ENCODE measurements at places on chromosomes 2 and 18.
A peak's percentile ranks its signal among the peaks of the same experiment; 100 is the strongest.

DNA sequence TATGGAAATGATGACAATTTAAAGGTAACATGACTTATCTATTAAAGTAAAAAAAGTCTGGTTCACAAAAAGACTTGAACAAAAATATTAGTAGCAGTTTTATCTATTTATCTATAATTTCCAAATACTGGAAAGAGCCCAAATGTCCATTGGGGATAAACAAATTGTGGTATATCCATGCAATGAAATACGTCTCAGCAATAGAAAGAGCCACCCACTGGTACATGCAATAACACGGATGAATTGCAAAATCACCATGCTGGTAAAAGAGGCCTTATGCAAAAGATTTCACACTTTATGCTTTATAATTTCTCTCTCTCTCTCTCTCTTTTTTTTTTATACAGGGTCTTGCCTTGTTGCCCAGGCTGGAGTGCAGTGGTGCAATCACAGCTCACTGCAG is 91.4 kb upstream of the ASAP2 start:
- no peak for DNase-seq

- DNase-seq, result no peak
Measured at GRCh38 chr2:37342591-37343220, 1.7 kb upstream of the QPCT start.

- no peak for DNase-seq
Measured at GRCh38 chr2:135662088-135662487, 79.6 kb upstream of the UBXN4 start.

- DNase-seq, result no peak
Measured at GRCh38 chr18:26225915-26226228, 373 bp upstream of the TAF4B start.

DNA sequence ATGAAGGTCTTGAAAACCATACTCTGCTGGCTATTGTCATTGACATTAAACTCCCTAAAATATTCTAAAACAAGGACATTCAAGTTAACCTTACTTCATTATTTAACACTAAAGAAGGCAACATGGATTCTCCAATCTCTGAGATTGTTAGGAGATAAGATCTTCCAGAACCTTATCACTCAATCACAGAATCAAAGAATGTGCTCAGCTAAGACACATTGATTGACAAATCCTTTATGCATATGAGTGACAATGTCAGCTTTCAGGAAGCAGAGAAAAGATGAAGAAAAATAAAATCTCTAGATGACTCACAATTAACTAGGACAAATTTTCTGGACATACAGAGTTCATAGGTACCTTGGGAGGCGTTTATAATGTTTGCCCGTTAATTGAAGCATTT is 787.2 kb downstream of the TSN start:
- DNase-seq, result no peak

DNA sequence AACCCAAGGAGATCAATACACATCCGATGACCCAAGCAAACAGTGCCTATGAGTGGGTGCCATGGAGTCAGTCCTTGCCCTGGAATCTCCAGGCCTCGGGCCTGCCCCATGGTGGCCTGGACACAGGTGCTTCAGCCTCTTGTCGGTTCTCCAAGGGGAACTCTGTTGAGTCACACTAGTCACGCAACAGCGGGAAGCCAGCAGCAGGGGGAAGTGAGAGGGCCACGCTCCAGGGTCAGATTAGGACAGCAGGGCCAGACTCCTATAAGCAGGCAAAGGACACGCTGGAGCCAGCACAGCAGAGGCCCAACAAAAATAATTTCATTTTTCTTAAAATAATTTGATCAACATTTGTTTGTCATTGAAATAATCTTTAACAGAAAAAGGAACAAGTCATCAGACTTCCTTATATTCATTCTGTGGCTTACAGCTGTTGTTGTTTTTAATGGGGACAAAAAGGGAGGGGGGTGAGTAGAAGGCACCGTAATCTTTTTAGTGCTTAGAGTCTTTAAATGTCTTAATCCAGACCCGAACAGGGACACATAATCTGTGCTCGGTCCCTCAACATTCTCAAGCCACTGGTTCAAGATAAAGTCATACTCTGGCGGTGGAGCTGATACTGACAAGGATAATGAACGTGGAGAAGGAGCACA is 16.4 kb upstream of the ARMC9 start:
- no peak for DNase-seq

DNA sequence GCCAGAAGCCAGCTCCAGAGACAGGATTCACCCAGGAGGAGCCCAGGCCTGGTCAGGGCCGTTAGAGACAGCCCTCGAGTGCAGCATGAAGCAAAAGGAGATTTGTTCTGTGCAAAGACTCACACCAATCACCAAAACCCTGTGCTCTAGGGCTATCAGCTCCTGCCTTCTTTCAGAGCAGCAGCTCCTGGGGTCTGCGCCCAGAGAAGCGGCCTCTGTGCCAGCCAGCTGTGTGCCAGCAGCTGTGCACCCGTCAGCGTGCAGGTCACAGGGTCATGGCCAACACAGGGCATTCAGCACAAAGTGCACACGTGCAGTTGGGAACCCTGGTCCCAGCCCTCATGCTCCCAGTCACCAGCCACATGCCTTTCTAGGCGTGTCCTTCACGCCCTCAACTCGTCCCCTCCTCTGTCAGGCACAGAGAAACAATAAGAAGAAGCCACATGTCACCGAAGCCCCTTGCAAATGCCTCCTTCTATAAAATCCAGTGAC is 49.3 kb downstream of the ZNF516 start:
- DNase-seq, result no peak

DNA sequence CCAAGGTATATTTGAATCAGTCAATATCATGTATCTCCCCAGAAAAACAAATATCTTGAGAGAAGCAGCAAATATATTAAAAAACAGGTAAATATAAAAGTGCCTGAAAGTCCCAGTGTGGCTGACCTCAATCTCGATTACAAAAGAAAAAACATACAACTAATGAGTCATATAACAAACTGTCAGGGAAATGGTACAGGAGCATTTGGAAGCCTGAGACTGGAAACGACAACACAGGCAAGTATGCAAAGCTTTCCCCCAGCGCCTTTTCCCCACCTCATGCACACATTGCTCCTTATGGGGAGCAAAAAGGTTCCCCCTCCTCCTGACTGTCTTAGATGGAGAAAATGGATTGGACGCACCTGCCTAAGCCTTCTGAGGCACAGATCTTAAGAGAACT is 230.7 kb downstream of the TMX3 start:
- DNase-seq, result no peak

GRCh38 chr2:48865704-48866103 is 110.2 kb upstream of the LHCGR start:
- DNase-seq, result no peak

GRCh38 chr2:226478109-226478809 is 321.4 kb downstream of the IRS1 start:
- DNase-seq, result no peak

- DNase-seq, result no peak
Measured at GRCh38 chr18:31093880-31094279, 8.3 kb downstream of the DSC2 start.

DNA sequence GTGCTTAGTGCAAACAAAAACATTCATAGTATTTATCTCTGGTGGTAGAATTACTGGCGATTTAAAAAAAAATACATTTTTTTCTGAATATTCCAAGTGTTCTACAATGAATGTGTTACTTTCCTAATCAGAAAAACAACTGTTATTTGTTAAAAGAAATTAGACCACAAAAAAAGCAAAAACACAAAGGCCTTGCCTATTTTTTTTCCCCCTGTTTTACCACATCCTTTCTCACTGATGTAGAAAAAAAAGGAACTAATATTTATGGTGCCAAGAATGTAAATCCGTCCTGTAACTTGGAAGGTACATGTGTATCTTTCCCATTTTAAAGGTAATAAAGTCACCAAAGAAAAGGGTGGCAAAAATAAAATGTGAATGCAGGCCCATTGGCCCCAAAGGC is 28.4 kb upstream of the MGAT4A start:
- DNase-seq, result no peak

- DNase-seq, result no peak
Measured at GRCh38 chr2:160387558-160388262, 105.9 kb downstream of the RBMS1 start.

DNA sequence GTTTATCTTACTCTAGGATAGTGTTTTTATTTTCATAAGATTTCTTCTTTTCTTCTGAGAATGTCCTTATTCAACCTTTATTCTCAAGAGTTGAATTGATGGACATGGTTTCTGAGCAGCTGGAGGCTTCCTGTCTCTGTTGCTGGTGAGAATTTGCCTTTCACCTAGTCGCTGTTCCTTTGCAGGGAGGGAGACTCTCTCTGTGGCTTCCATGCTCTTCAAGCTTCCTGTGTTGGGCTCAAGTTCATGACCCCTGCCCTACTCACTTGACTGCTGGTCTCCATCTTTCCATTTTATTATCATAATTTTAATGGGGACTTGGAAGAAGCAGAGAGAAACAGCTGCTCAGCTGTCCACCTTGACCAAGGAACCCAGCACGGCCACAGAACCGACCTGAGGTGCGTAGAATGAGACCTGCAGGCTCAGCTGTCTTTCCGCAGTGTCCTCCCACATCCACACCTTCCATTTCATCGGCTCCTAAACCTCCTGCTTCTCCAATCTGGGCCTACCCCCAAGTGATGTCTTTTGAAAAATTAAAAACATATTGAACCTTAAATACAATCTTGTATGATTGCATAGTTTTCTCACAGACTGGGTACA is 24.2 kb downstream of the TMEM18 start:
- no peak for DNase-seq

DNA sequence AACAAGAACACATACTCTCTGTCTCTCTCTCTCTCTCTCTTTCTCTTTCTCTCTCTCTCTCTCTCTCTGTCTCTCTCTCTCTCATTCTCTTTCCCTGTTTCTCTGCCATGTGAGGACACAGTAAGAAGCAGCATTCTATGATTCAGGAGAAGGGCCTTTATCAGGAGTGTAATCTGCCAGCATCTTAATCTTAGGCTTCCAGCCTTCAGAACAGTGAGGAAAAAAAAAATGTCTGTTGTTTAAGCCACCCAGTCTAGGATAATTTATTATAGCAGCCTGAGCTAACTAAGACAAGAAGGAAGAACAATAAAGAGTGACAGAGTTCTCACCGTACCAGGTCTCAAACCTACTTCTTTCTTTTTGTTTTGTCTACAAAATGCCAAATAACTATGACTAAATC is 399.4 kb downstream of the SOCS6 start:
- no peak for DNase-seq

GRCh38 chr2:37543999-37544557 is 127.4 kb downstream of the CDC42EP3 start:
- no peak for DNase-seq

- no peak for DNase-seq
Measured at GRCh38 chr18:52045946-52046675, 293.9 kb upstream of the DCC start.

- no peak for DNase-seq
Measured at GRCh38 chr2:100629309-100629708, 66.5 kb downstream of the PDCL3 start.

GRCh38 chr2:230665263-230665691 is 47.4 kb upstream of the CAB39 start:
- no peak for DNase-seq

- no peak for DNase-seq
Measured at GRCh38 chr2:195486987-195487644, 169.9 kb upstream of the SLC39A10 start.

- DNase-seq, result peak; percentile 99
Measured at GRCh38 chr2:170022692-170023091, 155.3 kb upstream of the MYO3B start.

- DNase-seq, result no peak
Measured at GRCh38 chr18:36772241-36772723, 56.5 kb downstream of the TPGS2 start.

- no peak for DNase-seq
Measured at GRCh38 chr2:167404627-167405284, 516.5 kb downstream of the XIRP2 start.

DNA sequence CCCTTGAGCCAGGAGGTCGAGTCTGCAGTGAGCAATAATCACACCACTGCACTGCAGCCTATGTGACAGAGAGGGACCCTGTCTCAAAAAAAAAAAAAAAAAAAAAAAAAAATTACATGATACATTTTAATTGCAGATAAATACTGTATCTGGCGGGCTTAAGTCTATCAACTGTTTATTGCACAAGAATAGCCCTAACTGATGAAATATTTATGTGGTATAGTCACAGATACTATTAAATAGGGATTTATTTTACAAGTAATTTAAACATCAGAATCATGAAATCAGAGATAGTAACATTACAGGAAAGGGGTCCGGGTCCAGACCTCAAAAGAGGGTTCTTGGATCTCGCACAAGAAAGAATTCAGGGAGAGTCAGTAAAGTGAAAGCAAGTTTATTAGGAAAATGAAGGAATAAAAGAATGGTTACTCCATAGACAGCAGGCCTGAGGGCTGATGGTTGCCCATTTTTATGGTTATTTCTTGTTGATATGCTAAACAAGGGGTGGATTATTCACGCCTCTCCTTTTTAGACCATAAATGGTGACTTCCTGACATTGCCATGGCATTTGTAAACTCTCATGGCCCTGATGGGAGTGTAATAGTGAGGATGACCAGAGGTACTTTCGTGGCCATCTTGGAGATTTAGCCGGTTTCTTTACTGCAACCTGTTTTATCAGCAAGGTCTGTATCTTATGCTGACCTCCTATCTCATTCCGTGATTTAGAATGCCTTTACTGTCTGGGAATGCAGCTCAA is 166.6 kb downstream of the PMAIP1 start:
- DNase-seq, result no peak

DNA sequence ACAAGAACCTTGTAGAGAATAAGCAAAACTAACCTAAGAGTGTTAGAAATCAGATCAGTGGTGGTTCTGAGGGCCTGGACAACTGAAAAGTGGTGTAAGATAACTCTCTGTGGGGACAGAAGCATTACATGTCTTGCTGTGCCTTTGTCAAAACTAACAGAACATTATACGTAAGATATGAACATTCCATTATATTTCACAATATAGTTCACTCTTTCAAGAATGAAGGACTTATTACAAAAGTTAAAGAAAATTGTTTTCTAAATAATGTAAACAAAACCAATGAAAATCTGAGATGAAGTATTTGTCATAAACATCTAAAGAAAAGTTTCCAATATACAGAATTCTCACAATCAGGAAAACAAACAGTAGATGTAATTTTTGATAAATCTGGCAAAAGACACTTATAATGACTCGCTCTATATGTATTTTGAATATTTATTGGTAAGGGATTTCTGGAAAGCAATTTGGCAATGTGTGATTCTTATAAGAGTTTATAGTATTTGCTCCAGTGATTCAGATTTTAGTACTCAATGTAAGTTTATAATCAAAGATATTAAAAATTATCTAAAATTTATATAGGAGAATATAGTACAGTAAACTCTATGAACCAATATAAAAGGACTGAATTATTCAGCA is 258.4 kb downstream of the CD226 start:
- no peak for DNase-seq

DNA sequence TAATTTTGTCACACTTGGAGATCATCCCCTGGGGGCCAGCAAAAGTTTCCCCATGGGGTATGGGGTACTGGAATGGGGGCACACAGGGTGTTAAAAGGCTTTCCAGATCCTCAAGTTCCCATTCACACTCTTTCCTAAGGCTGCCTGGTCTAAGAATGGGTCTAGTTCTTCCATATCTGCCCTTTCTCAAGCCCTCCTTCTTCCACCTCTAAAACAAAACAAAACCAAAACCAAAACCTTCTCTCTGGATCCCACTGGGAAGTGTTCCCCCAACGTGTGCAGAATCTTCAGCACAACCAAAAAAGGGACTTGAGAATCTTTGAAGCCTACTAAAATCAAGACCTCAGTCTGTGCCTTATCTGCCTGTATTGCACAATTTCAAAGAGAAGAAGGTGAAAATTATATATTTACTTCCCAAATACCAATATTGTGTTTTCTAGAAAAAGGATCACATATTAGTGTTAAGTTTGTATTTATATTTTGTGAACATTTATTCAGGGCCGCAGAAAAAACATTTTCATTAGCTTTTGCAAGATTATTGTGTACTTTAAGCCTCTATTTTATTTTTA is 207.2 kb upstream of the TCF4 start:
- DNase-seq, result no peak

Measured in NCI-H1694 treated with DMSO at 0.1 percent for 48 hours (cell line).